ENCODE measurements at places on chromosomes 7 and 10. TPM values are rescaled to one million over a fixed set of nuclear protein-coding genes. Genes with fewer than 3 reads are reported as not detected.
A peak's percentile ranks its signal among the peaks of the same experiment; 100 is the strongest.

Gene GPR26
- total RNA-seq = not detected

DNA sequence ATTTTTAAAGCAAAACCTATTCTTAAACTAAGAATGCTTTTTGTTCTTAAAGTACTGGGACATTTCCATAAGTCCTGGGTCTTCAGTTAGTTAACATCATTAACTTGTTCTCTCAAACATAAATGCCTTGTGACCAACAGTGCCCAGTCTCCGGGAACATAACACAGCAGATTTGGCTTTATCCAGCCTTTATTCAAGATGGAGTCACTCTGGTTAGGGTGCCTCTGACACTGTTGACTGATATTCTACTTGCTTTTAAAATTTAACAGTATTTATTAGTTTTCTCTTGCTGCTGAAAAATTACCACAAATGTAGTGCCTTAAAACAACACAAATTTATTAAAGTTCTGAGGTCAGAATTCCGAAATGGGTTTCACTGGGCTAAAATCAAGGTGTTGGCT is 44.1 kb downstream of the AVL9 start:
- no peak for DNase-seq

GRCh38 chr10:77679217-77679616 is 41.6 kb upstream of the KCNMA1 start:
- DNase-seq = no peak

- no peak for DNase-seq
Measured at GRCh38 chr10:102358712-102359382, 36.7 kb upstream of the NFKB2 start.

DNA sequence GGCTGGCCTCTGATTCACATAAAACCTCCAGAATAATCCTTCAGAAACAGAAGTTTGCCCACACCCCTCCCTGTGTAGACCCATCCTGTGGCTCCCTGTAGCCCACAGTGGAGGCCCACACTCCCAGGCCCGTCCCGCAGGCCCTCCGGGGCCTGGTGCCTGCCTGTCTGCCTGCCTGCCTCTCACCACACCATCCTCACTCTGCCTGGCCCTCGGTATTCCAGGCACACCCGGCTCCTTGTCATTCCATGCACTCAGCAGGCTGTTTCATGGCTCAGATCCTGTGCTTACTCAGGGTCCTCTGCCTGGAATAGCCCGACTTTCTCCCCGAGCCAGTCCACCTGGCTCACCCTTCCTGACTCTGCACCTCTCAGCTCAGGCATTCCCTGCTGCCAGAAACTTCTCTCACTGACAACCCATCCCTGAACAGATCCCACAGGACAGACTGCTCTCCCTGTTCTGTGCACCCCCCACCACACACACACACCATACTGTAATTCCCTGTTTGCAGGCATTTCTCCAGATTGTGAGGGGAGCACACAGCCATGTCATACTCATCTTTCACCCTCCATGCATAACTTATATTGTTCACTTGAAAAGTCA is 498.0 kb upstream of the ZMIZ1 start:
- no peak for DNase-seq

DNA sequence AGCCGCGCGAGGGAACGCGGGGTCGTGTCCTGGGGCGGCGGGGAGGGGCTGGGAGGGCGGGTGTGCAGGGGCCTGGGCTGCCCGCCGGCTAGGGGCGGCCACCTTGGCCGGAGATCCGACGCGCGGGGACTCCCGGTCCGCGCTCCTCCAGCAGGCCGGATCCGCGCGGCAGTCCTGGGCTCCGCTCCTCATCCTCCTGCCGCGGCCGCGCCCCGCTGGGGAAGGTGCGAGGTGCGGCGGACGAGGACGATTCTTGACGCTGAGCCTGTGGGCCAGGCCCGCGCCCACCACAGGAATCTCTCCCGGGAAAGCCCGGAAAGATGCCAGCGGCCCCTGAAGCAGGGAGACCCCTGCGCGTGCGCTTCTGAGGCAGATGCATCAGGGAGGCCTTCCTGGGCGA is 6.6 kb upstream of the OGDHL start:
- DNase-seq = no peak

- DNase-seq = peak; percentile 81
Measured at GRCh38 chr10:97713826-97714400, 383 bp downstream of the MARVELD1 start.
